Right atrium auricular region (tissue), 2 donors: ENCODE measurements at places on chromosomes 4 and X. TPM values are rescaled to one million over a fixed set of nuclear protein-coding genes. Genes with fewer than 3 reads are reported as not detected.

GRCh38 chr4:184235526-184235925 is 17.9 kb upstream of the ENPP6 start:
- no peak for DNase-seq

DNA sequence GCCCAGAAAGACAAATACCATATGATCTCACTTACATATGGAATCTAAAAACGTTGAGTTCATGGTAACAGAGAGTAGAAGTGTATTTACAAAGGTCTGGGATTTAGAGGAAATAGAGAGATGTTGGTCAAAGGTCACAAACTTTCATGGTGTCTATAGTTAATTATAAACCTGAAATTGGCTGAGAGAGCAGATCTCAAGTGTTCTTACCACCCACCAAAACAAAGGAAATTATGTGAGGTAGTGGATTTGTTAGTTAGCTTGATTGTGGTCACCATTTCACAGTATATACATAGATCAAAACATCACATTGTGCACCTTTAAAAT is 186.8 kb downstream of the NWD2 start:
- DNase-seq: no peak

DNA sequence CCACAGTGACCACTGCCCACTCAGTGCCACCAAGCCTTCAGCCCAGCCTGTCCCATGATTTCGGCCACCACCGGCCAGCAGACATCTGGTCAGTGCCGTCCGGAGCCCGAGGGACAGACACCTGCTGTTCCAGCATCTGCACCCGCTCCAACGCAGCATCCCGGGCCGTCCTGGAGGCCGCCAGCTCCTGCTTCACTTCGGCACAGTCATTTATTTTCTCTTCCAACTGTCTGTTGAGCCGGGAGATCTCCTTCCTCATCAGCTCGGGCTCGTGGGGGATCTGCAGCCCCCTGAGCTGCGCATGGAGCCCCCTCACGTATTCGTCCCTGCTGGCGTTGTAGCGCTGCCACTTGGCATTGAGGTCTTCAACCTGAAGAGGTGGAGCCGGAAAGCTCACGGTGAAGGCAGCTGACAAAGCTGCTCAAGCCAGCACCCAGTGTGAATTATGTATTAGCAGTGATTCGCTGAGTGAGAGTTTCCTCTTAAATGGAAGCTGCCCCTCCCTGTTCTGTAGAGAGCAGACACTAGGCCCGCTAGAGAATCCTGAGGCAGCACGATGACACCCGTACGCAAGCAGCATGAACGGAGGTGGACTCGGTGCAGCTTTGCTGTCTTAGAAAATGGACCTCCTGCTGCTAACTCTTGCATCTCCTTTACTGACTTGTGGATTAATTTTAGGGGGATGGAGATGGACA is 11.4 kb downstream of the TNIP2 start:
- no peak for DNase-seq

- DNase-seq: no peak
Observed at GRCh38 chr4:113222471-113222870, 173.0 kb downstream of the ANK2 start.

GRCh38 chr4:151199319-151200190 is 77.4 kb upstream of the PRSS48 start:
- DNase-seq: no peak

DNA sequence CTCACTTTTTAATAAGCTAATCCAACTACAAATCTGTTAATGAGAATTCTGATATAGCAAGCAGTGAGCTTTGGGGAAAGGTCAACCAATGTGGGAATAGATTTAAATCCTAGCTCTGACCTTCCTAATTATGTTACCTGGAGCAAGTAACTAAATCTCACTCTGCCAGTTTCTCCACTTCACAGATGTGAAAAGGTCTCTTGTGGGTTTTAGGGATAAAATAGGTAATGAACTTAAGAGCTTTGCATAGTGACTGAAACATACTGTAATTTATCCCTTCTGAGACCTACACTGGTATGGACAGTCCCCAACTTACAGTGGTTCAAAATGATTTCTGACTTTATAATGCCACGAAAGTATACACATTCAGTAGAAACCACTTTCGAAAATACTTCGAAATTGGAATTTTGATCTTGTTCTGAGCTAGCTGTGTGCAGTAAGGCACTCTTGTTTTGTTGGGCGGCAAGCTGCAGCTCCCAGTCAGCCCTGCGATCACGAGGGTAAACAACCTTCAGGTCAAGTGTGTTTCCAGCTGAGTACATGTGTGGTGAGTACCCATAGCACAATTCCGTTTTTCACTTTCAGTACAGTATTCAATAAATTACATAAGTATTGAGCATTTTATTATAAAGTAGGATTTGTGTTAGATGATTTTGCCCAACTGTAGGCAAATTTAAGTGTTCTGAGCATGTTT is 93.7 kb downstream of the ADGRL3 start:
- no peak for DNase-seq

GRCh38 chr4:1714303-1715001 is 2.3 kb upstream of the SLBP start:
- no peak for DNase-seq

DNA sequence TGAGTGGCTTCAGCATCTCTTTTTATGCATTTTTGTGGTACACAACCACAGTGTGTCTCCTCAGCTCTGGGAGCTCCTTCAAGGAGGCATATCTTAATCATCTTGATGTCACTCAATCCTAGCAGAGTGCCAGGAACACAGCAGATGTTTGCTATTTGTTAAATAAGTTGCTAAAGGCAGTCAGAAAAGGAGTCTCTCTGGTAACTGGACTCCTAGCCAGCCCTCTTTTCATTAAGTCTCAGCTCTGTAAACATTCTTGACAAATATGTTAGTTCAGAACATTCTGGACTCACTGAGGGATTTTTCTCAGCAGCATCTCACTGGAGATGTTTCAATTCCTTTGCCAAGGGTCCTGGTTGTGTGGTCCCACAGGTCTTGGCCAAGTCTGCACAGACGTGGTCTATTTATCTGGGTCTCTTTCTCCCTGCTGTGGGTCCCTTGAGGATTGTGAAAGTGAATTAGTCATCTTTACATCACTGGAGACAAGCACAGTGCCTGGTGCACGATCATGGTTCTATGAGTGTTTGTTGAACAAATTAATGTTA is 20.3 kb upstream of the FAM9C start:
- DNase-seq: no peak

GRCh38 chr4:8502836-8503585 is 62.4 kb downstream of the TRMT44 start:
- DNase-seq: no peak

GRCh38 chrX:152117305-152117704 is 21.1 kb downstream of the MAGEA10 start:
- DNase-seq: no peak

- peak; percentile 75 for DNase-seq
Observed at GRCh38 chrX:7927259-7928167, at the start of gene PNPLA4. Gene PNPLA4 (minus strand): TSS chrX:7927413. CDS start chrX:7926119, 1,294 bp downstream.

DNA sequence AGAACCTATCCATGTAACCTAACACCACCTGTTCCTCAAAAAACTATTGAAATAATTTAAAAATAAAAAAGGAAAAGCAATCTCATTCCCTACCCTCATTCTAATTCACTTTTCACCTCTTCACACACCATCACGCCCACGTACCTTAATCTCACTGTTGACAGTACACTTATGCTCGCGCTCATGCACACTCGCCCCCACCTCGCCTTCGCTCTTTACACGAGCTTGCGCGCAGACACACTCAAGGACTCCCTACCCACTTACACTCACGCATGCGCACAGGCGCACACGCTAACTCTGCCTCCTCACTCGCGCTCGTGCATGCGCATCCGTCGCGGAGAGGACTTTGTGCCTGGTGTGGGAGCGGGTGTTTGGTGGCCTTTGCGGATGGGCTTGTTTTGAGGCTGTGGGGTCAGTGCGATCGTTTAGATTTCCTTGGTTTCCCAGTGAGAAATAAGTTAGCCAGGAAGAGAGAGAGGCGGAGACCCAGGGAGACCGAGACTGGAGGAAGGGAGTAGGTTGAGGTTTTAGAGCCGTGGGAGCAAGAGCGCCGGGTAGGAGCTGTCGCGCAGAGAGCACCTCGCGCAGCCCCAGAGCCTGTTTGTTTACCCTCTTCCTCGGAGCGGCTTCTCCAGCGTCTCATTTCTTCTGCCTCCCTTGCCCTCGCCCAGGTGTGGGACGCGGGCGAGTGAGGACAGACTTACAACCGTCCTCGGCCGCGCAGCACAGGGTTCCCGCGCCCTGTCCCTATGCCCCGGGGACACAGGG is 8.1 kb upstream of the GSX2 start:
- peak; percentile 83 for DNase-seq

DNA sequence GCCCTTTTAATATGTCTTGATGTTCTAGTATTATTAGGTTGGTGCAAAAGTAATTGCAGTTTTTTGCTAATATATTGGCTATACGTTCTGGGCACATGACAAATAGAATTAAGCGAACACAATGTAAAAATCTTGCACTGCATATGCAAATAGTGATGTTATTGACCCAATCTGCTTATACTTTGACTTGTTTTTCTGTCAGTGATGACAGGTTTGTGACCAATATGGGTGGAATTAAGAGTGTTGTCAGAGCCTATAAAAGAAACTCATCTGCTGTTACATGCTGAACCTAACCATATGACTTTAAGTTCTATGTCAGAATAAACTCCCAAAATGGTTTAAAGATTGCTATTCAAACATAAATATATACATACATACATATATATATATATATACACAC is 30.7 kb upstream of the HPGD start:
- no peak for DNase-seq

- no peak for DNase-seq
Observed at GRCh38 chrX:125004799-125005198, 314.9 kb upstream of the TEX13C start.

DNA sequence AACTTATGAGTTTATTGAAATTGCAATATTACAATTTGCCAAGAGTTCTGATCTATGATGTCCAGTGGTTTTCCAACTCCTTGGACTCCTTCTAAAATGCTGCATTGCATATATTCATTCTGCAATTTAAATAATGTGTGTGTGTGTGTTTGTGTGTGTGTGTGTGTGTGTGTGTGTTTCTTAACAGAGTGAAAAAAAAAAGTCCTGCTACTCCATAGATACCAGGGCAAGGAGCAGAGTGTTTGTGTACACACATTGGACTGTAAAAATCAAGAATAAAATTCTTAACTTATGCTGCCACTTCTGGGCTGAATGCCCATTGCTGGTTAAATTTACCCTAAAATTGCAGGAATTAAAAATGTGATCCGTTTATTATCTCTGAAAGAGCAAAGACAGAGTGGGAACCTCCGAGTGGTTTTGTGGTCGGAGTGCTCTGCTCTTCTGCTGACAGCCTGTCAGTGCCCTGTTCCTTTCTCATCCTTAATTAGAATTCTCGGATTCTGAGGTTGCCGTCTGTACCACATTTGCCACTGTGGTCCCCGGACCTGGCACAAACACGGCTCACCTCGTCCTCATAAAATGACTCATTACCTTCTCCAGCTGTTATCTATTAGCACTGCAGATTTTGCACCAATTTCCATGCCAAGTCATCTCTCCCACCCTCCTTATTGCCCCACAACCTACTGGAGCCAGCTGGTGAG is 355.5 kb downstream of the KCNIP4 start:
- DNase-seq: no peak

- no peak for DNase-seq
Observed at GRCh38 chr4:113969709-113970334, 9.6 kb downstream of the ARSJ start.

DNA sequence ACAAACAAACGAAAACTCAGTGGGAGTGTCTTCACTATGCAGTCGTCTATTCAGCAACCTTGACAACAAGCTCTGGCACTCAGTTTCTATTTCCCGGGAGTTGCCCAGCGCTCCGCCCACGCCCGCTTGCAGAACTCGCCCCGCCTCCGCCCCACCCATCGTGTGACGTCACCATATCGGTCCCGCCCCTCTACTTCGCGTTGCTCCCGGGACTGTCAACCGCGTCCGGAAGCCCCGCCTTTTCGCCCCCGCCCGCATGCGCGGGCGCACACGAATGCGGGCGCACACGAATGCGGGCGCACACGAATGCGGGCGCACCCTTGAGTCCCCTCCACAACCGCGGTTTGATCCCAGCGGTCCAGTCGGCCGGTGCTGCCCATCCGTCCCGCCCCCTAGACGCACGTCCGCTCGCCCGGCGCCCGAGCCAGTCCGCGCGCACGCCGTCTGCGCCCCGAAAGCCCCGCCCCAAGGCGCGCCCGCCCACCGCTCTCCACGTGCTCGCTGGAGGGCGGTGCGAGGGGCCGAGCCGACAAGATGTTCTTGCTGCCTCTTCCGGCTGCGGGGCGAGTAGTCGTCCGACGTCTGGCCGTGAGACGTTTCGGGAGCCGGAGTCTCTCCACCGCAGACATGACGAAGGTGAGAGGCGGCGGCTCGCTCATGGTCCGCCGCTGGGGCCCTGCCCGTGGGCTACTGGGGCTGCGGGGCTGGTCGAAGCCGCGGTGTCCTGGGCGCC is at the start of gene LAP3:
Gene LAP3, plus strand, starts transcription at position 267 of the 733 bp plus-strand sequence. Its CDS starts 268 bp downstream, at position 535.
- DNase-seq: peak; percentile 99

GRCh38 chrX:115562480-115562847 is 1.5 kb downstream of the PLS3 start:
- no peak for DNase-seq

GRCh38 chrX:92224406-92224805 is 445.2 kb downstream of the PCDH11X start:
- no peak for DNase-seq

Gene UGT2B10
- total RNA-seq: not detected

Gene DSPP
- total RNA-seq: not detected

Gene FAM47A
- not detected for total RNA-seq

Gene ZNF81
- total RNA-seq: 3.6 TPM

Gene LRAT
- 0.35 TPM for total RNA-seq

Gene ABCG2
- 2.9 TPM for total RNA-seq
